ENCODE measurements at places on chromosomes 4 and X.

DNA sequence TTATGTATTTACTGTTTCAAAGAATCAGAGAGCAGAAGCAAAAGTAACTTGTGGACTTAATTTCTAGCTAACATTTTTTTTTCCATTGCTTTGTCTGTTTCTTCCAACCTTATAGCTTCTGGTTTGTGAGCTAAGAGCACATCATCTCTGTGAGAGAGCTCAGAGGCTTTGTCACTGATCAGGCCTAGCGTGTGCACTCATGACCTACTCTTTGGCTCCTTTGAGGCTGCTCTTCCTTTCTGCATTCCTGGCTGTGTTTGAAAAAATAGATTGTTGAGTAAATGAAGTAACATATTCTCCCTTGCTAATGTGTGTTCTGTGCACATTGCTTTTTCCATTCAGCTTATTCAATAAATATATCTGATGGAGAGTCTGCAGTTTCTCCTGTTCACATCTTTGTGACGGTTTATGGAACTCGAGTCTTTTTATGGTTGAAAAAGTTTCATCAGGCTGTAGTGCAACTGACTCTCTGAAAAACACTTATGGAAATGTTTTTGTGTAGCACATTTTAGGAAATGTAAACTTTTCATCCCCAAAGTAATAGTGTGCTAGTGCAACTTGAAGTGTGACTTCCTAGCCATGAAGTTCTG is 133.0 kb downstream of the RAPGEF2 start:
- DNase-seq: no peak

DNA sequence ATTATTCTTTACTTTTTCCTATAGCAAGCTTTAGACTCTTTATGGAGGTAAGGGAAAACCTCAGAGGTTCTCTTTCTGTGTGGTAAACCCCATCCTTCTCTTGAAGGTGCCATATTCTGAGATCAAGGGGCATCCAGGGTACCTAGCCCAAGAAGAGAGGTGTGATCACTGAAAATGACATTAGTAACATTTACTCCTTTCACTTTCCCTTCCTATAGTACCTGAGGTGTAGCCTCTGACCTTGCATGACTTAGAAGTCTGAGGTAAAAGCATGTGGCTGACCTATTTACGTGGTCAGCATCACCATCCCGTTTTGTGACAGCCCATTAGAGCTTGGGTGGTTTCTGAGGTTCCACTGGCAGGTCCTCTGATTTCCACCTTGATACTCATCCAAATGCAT is 25.7 kb downstream of the SGMS2 start:
- no peak for DNase-seq

- DNase-seq: no peak
These were observed 32.5 kb downstream of the MEPE start for GRCh38 chr4:87865288-87865687.

DNA sequence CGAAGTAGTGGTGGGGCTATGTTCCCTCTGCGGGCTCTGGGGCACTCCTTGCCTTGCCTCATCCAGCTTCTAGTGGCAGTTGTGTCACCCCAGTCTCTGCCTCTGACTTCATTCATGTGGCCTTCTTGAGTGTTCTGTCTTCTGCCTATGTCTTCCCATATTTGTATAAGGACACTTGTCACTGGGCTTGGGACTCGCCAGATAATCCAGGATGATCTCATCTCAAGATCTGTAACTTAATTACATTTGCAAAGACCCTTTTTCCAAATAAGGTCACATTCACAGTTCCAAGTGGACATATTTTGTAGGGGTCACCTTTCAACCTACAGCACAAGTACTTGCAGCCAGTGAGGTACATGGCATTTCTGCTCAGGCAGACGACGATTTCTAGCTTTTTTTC is 30.3 kb upstream of the CLDN24 start:
- peak; percentile 7 for DNase-seq

DNA sequence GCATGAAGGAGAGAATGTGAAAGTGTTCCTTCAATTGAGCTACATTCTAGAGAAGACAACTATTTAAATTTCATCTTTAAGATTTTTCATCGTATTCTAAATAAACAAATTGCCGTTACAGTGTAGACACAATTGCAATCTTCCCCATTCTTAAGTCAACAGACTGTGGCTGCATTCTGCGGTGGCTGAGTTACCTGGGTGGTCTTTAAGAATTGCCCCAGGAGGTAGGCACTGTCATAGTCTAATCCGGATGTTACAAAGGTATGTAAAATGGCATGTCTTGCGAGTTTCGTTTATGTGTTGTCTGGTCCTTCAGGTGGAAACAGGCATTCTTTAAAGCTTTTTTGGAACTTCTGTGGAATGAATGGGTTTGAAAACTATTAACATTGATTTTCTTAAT is 586.1 kb upstream of the PITX2 start:
- no peak for DNase-seq

DNA sequence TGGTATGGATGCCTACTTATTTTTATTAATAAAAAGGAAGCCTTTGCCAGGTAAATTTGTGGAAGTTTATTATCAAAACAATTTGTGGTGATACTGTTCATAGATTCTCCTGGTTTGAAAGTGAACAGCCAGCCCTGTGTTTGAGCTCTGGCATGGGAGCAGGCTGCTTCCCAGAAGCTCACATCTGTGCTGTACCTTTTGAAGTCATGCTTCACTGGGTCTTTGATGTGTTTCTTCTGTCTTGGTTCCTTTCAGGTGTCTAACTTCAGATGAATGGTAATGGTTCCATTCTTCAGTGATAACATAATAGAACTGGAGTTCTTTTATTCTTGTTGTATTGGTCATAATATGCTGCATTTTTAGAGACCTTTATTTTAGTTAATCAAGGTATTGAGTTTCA is 85.5 kb downstream of the BMPR1B start:
- no peak for DNase-seq

- DNase-seq: no peak
These were observed 1.8 kb downstream of the UBQLN2 start for GRCh38 chrX:56564921-56565840.

- no peak for DNase-seq
These were observed 467.7 kb downstream of the IDS start for GRCh38 chrX:149037281-149037870.

DNA sequence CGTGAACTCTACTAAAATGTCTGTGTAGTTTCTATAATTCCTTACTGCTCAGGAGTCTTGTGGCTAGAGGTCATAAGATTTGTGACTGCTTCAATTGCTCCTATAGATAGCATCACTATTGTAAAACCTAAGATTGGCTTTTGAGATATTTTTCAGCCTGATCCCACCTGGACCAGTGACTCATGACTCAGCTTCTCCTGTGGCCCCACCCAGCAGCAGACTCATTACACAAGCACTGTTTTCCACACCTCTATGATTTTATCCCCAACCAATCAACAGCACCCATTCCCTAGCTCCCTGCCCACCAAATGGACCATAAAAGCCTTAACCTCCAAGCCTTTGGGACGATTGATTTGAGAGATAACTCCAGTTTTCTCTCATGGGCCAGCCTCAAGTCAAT is 1157.0 kb upstream of the INTU start:
- DNase-seq: no peak

GRCh38 chrX:45479196-45479834 is 278.6 kb upstream of the DIPK2B start:
- DNase-seq: no peak

DNA sequence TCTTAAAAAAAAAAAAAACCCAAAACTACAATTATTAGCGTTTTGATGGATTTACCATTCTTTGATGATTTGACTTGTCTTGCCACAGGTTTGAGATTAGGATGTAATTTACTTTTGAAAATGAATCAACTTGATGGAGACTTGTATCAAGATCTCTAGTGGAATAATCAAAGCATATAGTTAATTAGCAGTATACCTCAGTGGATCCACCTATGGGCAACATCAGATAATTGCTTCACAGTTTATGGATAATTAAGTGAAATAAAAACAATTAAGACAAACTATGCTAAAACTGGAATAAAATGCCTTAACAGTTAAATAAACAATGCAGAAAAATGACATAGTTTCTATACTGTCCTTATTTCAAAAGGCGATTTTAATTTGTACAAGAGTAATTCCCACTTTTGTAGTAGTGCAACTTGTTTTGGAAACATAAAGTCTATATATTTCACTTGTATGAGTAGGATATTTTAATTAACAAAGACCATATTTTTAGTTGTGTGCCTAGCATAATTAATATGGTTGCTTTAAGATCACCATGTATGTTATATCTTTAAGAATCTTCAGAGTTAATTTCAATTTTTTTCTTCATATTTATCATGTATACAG is 4.2 kb downstream of the CPEB2 start:
- no peak for DNase-seq

GRCh38 chr4:99624141-99624719 is 33.4 kb downstream of the C4orf54 start:
- DNase-seq: no peak

DNA sequence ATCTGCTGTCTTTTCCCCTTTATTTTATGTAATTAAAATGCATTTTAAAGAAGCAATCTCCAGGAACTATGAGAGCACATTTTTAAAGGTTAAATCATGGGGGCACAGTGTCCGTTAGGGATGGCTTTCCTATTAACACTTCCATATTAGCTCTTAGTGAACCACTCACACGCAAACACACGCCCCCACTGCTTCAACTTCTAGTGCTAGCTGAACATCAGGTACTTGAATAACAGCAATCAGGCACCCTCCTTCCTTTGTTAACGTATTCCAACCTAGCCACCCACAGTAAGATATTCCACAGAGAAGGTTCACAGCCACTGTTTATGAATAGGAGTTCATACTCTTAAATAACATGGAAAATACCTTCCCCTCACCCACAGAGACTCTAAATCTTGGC is 9.3 kb downstream of the TMEM255A start:
- no peak for DNase-seq

DNA sequence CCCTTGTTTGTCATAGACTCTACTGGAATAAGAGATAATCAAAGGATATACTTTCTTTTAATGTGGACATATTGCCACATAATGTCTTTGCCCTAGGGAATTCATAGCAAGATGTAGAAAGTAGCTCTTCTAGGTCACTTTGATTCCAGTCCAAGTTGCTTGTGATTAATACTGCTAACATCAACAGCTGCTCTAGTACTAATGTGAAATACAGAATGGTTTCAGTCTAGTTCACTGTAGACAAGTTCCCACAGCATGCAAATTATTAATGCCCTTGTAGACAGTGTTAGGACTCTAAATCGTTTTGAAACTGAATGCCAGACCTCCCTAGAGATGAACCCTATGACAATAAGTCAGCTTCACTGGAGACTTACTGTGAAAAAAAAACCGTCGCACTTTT is 494.6 kb upstream of the ATOH1 start:
- no peak for DNase-seq

DNA sequence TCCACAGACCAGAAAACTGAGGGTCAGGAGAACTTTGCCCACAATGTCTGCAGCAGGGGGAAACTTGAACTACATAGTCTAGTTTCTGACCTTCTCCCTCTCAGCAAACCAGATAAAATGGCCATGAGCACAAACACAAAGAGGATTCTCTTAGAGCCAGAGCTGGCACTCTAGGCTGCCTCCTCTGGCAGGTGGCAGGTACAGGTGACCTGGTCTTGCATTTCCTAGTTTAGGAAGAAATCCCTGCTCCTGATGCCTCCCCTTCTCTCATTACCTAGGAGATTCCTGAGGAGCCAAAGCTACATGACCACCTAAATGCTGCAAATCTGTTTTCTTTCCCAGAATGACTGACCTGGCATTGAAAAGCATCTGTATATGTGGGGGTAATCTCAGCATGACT is 45.1 kb downstream of the ARHGEF9 start:
- DNase-seq: no peak

DNA sequence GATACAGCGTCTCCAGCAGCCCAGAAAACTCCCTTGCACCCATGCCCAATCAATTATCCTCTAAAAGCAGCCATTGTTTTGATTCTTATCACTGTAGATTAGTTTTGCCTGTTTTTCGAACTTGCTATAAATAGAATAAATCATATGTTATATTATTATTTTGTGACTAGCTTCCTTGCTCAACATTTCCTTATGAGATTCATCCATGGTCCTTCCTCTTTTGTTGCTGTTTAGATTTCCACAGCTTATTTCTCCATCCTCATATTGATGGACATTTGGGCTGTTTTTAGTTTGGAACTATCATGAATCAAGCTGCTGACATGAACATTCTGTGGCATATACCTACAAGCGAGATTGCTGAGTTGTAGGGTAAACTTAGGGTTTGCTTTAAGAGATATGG is 595.3 kb downstream of the BCOR start:
- no peak for DNase-seq

DNA sequence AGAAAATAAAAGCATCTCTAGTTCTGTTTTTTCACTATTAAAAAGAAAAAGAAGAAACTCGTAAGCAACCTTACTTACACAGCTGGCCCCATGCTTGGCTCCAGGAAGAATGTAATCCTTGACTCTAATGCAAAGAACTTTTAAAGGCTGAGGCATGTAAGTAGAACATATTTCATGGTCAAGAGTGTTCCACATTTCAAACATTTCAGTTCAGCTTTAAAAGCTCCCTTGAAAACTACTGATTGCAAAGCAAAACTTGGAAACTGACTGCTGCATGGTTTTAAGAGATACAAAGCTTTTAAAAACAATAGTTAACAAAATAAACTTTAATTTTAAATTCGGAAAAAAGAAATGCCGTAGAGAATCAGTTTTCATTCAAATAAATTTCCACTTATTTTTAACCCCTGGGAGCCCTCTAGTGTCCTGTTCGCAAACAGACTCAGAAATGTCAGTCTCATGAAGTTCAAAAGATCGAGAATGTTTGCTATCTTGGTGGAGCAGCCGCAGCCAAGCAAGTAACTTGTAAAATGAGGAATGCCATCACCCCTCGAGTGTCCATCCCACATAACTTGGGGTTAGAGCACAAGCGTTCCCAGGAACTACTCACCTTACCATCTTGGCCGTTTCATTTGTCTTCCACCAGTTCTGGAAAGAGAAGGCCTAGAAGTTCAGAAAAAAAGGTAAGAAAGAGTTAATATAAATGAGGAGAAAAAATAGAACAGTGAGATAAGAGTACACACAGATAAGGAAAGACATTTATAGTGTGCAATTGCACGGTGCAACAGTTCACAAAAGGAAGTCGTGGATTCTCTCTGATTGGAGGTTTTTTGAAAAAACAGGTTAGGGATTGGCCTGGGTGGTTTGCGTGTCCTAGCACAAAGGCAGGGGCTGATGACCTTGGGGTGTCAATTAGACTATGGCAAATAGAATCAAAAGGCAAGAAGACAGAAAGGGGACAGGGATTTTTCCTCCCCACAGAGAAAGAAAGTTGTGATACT is at the start of gene GASK1B:
GASK1B (minus strand) TSS at position 765 of the 998 bp plus-strand sequence. CDS start 1,650 bp downstream, outside the sequence.
- peak; percentile 63 for DNase-seq

DNA sequence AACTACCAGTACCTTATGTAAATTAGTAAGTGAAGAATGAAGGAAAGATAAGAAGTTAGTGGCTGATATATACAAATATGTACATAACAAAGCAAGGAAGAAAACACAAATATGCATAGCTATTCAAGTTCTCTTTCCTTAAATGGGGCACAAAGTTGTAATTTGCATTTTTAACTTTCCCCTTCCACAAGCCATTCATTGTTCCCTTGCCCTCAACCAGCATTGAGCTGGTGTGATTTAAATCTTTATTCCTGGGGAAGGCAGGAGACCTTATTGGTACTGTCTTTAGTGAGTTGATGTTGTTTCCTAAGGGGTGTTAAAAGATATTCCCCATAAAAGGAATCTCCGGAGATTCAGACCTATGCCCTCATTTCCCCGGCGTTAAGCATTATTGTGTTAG is 735.3 kb downstream of the PCDH18 start:
- no peak for DNase-seq
